Nephron progenitor cell (in vitro differentiated cells): ENCODE measurements at places on chromosomes 16 and 17.

DNA sequence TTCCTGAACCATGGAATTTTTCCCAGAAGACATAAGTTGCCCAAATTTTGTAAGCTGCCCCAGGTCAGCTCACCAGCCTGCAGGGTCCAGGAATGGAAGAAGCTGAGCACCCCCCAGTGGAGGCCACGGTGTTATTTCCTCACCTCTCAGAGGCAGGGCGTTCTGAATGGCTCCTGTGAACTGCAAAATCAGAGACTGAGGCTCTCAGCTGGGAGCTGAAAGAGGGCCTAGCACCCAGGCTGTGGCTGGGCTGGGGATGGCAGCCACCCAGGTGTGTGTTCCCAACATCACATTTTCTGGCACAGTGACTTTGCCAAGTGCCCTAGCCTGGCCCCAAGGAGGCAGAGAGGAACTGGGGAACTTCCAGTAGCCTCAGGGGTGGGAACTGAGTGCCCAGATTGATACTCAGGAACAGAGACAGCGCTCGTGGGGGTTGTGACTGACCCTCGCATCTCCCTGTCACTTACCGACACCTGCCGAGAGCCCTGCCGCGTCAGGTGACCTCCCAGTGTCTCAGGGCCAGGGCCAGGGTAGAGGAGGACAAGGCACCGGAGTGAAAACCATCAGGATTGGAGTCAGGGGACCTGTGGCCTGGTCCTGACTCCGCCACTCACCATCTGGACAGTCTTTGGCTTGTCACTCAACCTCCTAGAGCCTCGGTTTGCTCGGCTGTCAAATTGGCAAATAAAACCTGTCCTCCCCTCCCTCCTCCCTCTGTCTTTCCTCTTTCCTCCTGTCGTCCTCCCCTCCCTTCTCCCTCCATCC, 11.3 kb downstream of the CACNG4 start:
- no peak for DNase-seq
- peaks cover 18% of the 10 kb centered on the region for H3K27me3 ChIP-seq
- no peak overlapping the region for H3K27ac ChIP-seq
- H3K36me3 ChIP-seq = no peaks in the 10 kb centered on the region
- no peak overlapping the region for H3K4me3 ChIP-seq
- H3K4me1 ChIP-seq = peaks cover 47% of the 10 kb centered on the region

GRCh38 chr17:39697961-39698360, 1.9 kb upstream of the ERBB2 start:
- peaks cover 21% of the 10 kb centered on the region for H3K27me3 ChIP-seq
- H3K4me1 ChIP-seq = peaks cover 63% of the 10 kb centered on the region

DNA sequence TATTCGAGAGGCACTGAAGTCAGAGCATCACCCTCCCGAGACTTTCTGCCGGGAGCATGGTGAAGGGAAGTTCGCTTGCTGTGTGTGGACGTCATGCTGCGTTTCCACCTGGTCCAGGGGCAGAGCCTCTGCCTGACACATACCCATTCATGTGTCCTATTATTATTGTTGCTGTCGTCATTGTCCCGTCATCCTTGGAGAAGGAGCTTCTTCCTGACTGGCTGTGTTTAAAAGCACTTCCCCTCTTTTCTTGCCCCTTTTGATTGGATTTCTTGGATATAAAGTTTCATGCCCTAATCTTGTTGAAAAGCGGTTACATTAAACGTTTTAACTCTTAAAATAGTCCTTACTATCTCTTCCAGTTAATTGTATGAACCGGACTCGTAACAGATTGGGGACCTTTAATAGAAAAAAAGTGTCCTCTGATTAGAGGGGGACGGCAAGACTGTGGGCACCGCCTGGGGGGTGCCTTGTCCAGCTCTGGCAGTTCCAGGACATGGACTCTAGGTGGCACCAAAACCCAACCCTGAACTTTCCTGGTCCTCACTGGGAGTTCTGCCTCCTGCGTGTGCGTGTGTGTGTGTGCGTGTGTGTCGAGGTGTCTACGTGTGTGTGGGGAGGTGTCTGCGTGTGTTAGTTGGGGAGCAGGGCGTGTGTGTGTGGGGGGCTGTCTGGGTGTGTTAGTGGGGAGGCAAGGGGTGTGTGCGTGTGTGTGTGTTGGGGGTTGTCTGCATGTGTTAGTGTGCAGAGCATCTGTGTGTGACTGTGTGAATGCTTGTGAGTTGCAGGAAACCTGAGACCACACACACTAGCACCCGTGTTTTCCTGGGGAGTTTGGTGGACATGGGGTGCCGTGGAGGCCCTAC, 133.3 kb upstream of the CIBAR2 start:
- peaks cover 46% of the 10 kb centered on the region for H3K4me1 ChIP-seq
- DNase-seq = peak; percentile 74
- peak overlapping the region; percentile 52 for H3K4me3 ChIP-seq
- H3K36me3 ChIP-seq = no peaks in the 10 kb centered on the region
- peaks cover 11% of the 10 kb centered on the region for H3K27me3 ChIP-seq
- peak overlapping the region; percentile 69 for H3K27ac ChIP-seq

- DNase-seq = no peak
- no peaks in the 10 kb centered on the region for H3K27me3 ChIP-seq
- peak overlapping the region; percentile 88 for H3K27ac ChIP-seq
- H3K36me3 ChIP-seq = no peaks in the 10 kb centered on the region
- peaks cover 88% of the 10 kb centered on the region for H3K4me1 ChIP-seq
- H3K4me3 ChIP-seq = no peak overlapping the region
Observed at GRCh38 chr17:77423589-77424451, 283.1 kb downstream of the SEC14L1 start.

- H3K4me1 ChIP-seq = no peaks in the 10 kb centered on the region
- no peaks in the 10 kb centered on the region for H3K36me3 ChIP-seq
- no peak overlapping the region for H3K4me3 ChIP-seq
- H3K27me3 ChIP-seq = no peaks in the 10 kb centered on the region
Observed at GRCh38 chr16:22648141-22648540, 137.4 kb downstream of the NPIPB5 start.

DNA sequence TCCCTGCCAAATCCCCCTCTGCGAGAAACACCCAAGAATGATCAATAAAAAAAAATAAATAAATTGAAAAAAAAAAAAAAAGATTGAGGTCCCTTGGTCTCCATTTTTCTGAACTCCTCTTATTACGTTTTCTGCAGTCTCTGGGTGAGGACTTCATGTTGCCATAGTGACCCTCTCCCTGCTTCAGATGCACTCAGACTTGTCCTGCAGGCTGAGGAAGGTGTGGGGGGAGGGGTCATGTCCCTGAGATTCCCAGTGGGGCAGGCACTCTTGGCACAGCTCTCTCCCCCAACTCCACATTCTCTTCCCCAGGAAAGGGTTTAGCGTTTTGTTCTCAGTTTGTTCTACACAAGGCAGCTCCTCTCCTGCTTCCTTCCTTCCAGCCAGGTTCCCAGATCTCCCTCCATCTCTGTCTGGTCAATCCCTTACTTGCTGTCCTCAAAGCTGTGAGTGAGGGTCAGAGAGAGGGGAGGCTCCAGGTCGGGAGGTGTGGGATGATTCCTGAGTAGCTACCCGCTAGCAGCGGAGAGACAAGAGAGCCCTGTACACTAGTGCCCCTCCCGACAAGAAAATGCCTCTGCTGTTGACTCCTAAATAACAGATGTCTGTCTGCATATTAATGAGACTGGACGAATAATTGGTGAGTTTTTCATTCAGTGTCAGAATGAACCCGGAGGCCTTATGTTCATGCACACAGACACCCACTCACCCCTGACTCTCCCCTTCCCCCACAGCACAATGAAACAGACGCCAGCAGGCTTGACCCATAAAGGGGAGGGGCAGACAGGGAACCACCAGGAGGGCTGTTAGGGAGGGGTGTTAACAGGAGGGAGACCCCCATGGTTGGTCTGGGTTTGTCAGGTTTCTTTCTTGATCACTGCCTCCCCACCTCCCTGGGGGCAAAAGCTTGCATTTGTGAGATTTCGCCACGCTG, 9.2 kb downstream of the RND2 start:
- peaks cover 5% of the 10 kb centered on the region for H3K27me3 ChIP-seq
- H3K4me1 ChIP-seq = peaks cover 66% of the 10 kb centered on the region
- peak overlapping the region; percentile 76 for H3K4me3 ChIP-seq

- peaks cover 54% of the 10 kb centered on the region for H3K36me3 ChIP-seq
- no peak overlapping the region for H3K27ac ChIP-seq
- no peak for DNase-seq
Observed at GRCh38 chr17:50194140-50194933, 7.1 kb downstream of the COL1A1 start.

- no peak for DNase-seq
- no peak overlapping the region for H3K4me3 ChIP-seq
- H3K4me1 ChIP-seq = peaks cover 39% of the 10 kb centered on the region
- H3K36me3 ChIP-seq = no peaks in the 10 kb centered on the region
- H3K27ac ChIP-seq = peak overlapping the region; percentile 60
Observed at GRCh38 chr16:11629071-11630030, 38.9 kb upstream of the SNN start.

DNA sequence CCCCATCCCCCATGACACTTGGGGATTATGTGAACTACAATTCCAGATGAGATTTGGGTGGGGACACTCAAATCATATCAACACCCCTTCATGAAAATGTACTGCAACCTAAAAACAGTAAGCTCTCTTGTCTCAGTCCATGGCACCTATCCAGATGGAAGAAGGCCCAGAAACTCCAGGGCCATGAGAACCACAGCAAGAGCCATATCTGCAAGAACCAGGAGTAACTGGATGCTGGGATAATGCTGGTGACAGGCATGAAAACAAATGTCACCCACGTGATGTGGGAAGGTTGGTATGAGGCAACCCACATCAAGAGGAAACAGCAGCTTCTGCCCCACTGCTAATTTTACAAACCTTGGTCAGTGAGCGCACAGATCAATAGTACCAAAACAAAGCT, 400.1 kb upstream of the ERCC4 start:
- no peaks in the 10 kb centered on the region for H3K36me3 ChIP-seq
- no peaks in the 10 kb centered on the region for H3K27me3 ChIP-seq
- DNase-seq = no peak

GRCh38 chr16:61892531-61892930, 143.7 kb downstream of the CDH8 start:
- no peak overlapping the region for H3K27ac ChIP-seq
- no peak overlapping the region for H3K4me3 ChIP-seq
- no peaks in the 10 kb centered on the region for H3K4me1 ChIP-seq
- no peak for DNase-seq
- H3K27me3 ChIP-seq = no peaks in the 10 kb centered on the region

DNA sequence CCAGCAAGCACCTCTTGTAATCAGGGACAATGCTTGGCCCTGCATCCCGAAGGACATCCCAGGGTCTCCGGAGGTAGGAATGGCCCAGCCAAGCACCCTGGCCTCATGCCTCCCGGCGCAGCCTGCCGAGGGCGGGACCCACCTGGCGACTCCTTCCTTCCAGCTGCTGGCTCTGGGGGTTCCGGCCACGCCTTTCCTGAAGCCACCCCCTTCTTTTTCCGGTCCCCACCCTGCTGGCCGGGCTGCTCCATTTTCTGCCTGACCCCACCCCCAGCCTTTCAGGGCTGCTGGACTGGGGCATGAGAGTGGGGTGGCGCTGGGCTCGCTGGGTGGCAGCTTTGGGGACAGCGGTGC, 22.5 kb upstream of the CIBAR2 start:
- H3K4me3 ChIP-seq = no peak overlapping the region
- H3K4me1 ChIP-seq = peaks cover 58% of the 10 kb centered on the region
- DNase-seq = no peak
- H3K36me3 ChIP-seq = no peaks in the 10 kb centered on the region

DNA sequence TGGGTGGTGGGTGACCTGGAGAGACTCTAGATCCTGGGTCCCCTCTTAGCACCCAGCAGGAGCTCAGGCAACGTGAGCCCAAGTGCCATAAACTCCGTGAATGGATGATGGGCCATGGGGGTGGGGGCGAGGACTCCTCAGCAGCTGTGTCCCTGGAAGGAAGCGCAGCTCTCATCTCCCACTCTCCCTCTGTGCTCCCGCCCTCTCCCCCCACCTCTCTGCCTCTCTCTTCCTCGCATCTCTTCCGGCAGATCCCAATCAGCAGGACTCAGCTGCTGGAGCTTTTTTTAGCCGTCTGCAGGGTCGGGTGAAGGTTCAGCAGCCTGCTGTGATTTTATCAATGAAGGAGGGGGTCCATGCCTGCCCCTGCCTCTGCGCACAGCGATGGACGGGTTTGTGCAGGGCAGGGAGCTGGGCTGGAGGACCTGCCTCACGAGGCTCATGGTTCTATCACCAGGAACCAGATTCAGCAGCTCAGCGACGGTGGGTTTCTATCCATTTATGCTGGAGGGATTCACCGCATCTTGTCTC, 8.3 kb downstream of the CCR7 start:
- peaks cover 82% of the 10 kb centered on the region for H3K4me1 ChIP-seq
- H3K27me3 ChIP-seq = peaks cover 8% of the 10 kb centered on the region
- no peak overlapping the region for H3K4me3 ChIP-seq
- no peak for DNase-seq
- no peak overlapping the region for H3K27ac ChIP-seq

DNA sequence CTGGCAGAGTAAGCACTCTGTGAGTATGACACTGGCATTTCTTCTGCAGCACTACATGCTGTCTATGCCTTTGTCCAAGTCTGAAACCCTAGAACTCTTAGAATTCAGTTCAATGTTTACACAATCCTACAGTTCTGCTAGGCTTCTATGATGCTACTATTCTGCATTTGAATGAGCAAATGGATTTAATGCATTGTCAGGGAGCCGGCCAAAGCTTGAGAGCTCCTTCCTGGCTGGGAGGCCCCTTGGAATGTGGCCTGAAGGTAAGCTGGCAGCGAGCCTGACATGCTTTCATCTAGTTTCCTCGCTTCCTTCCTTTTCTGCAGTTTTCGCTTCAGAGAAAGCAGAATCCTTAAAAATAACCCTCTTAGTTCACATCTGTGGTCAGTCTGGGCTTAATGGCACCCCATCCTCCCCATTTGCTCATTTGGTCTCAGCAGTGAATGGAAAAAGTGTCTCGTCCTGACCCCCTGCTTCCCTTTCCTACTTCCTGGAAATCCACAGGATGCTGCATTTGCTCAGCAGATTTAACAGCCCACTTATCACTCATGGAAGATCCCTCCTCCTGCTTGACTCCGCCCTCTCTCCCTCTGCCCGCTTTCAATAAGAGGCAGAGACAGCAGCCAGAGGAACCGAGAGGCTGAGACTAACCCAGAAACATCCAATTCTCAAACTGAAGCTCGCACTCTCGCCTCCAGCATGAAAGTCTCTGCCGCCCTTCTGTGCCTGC, at the start of gene CCL2:
Gene CCL2, plus strand, starts transcription at position 635 of the 730 bp plus-strand sequence. Its CDS starts 65 bp downstream, at position 700.
- H3K4me1 ChIP-seq = peaks cover 45% of the 10 kb centered on the region
- peak; percentile 52 for DNase-seq
- H3K27ac ChIP-seq = peak within 1 kb of the TSS; percentile 0
- no peaks in the 10 kb centered on the region for H3K36me3 ChIP-seq
- H3K27me3 ChIP-seq = peaks cover 33% of the 10 kb centered on the region

DNA sequence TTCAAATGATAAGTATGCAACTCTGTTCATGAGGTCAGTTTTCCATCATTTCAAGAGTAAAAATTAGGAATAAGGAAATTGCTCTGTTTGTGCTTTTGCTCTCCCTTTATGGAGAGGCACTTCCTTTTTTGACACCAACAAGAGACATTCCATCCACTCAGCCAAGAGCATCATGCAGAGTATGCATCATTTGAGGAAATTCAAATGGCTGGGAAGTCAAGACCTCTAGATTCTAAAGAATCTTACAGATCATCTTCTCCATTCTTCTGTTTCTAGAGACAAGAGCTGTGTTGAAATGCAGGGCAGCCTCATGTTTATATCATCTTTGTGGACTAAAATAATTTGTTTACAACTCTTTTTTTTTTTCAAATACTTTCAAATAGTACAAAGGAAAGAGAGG, 669.4 kb downstream of the CDH11 start:
- no peaks in the 10 kb centered on the region for H3K4me1 ChIP-seq
- no peak overlapping the region for H3K27ac ChIP-seq
- H3K4me3 ChIP-seq = no peak overlapping the region
- DNase-seq = no peak
- H3K27me3 ChIP-seq = peaks cover 10% of the 10 kb centered on the region
